ENCODE measurements at places on chromosomes 4 and X.

GRCh38 chr4:143514497-143514896 lies 995 bp downstream of the SMARCA5 start:
- DNase-seq = no peak

- no peak for DNase-seq
Measured at GRCh38 chr4:54992266-54992665, 133.1 kb downstream of the KDR start.

GRCh38 chr4:140090215-140090731 lies 63.7 kb downstream of the MAML3 start:
- DNase-seq = no peak

- no peak for DNase-seq
Measured at GRCh38 chr4:106208481-106209460, 107.2 kb downstream of the TBCK start.

GRCh38 chr4:55124322-55125076 lies 896 bp downstream of the KDR start:
- no peak for DNase-seq

DNA sequence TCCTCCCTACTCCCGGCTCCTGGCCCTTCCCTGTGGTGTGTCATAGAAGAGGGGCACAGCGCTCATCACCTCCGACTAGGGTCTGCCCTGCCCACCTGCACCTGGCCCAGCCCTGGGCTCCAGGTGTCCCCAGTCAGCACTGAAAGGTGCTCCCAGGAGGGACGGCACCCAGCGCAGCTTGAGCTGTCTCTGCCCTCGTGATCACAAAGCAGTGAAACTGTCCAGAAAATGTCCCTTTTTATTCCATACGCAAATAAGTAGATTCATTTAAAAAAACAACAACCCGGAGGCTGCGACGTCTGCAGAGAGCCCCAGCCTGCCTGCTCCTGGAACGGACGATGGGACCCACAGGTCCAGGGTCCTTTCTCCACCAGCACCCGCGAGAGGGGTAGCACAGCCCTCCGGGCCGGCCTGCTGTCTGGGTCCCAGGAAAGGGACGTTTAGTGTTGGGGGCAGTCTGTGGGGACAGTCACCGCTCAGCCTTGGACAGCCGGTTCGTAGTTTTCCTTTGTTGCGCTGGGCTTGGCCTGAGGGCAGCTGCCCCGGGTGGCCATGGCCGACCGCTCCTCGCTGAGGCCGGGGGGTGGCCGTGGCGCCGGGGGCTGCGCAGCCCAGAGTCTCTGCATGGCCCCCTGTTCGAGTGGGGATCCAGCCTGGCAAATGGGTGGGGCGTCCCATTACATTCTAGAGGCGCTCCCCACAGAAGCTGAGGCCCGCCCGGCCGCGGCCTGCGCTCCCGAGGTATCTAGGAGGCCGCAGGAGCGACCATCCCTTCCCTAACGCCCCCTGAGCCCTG lies 4.6 kb downstream of the HMX1 start:
- no peak for DNase-seq

DNA sequence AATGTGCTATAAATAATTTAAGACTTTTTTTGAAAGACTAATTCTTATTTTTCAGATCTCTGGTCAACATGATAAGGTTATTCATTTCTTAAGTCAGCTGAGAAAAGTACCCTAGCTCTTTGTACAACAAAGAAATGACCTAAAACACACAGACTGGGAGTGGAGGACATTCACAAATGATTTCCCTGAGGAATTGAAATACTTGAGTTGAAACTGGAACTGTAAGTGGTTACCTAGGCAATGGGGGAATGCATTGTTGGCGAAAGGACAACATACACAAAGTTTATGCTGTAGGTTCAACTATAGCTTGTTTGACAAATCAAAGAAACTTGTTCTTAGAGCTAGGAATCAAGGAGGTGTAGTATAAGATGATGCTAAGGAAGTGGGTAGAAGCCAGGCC lies 915.5 kb downstream of the FAT4 start:
- no peak for DNase-seq

DNA sequence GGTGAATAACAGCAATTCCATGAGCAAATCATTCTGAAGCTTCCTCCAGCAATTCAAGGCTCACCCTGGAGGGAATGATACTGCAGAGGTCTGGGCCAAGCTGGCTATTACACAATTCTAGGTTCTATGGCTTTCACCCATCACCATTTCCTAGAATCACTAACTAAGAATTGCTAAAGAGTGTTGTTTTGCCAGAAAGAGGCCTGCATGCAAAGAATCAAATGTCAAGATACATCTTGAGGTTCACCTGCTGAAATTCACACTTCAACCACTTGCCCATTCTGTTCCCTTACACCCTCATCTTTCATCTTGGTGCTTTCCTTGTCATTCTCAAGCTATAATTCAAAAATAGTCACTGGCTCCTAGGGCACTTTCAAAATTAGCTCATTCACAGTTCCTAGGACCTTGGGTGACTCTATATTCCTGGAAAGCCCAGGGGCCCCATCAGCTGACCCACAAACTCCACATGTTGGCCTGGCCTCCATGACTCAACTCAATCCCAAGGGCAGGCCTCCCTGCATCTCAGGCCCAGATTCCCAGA lies 7.0 kb downstream of the APBB2 start:
- no peak for DNase-seq

DNA sequence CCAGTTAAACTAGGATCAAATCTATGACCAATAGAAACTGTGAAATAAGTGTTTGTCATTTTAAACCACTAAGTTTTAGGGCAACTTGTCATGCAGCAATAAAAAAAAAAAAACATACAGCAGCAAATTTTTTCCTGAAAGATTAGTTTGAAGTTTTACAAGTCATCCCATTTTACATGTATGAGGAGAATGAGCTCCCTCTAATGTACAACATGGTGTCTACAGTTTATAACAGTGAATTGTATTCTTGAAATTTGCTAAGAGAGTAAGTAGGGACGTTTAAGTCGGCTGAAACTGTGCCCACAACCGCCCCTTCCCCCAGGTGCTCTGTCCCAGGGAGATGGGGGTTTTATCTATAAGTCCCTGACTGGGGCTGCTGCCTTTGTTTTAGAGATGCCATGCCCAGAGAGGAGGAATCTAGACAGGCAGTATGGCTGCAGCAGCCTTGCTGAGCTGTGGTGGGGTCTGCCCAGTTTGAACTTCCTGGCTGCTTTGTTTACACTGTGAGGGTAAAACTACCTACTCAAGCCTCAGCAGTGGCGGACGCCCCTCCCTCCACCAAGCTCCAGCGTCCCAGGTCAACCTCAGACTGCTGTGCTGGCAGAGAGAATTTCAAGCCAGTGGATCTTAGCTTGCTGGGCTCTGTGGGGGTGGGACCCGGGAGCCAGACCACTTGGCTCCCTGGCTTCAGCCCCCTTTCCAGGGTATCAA lies 499.3 kb upstream of the CT83 start:
- DNase-seq = no peak

- DNase-seq = no peak
Measured at GRCh38 chr4:187128976-187129375, 405.3 kb upstream of the FAT1 start.

- no peak for DNase-seq
Measured at GRCh38 chr4:167150587-167150986, 83.7 kb downstream of the SPOCK3 start.

GRCh38 chrX:69996113-69996468 lies 53.6 kb downstream of the AWAT2 start:
- no peak for DNase-seq

- no peak for DNase-seq
Measured at GRCh38 chr4:63937961-63938360, 471.3 kb downstream of the TECRL start.

DNA sequence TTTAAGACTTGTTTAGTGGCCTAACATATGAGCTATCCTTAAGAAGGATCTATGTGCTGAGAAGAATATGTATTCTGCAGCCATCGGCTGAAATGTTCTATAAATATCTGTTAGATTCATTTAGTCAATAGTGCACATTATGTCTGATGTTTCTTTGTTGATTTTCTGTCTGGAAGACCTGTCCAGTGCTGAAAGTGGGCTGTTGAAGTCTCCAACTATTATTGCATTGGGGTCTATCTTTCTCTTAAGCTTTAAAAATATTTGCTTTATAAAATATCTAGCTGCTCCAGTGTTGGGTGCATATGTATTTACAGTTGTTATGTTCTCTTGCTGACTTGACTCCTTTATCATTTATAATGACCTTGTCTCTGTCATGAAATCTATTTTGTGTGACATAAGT lies 9.4 kb upstream of the BLTP1 start:
- no peak for DNase-seq

- DNase-seq = no peak
Measured at GRCh38 chrX:9501362-9501761, 36.5 kb downstream of the TBL1X start.

GRCh38 chrX:54978448-54978847 lies 15.5 kb downstream of the PFKFB1 start:
- DNase-seq = no peak

- DNase-seq = no peak
Measured at GRCh38 chrX:51853251-51853650, 40.2 kb upstream of the MAGED1 start.

DNA sequence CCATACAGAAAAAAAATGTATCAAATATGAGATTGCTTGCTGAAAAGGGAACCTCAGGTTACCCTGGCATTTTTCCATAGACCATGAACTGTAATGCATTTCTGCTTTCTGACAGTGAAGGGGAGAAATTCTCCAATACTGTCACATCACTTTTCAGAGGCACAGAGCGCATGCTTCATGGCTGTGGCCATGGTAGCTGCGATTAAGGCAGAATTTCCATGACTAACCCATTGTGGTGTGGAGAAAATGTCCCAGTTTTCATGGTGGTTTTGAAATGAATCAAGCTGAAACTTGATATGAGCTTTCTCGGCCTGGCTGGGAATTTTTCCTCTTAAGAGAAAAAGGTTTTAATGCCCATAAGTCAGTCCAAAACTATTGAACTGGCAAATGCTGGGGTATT lies 39.5 kb upstream of the MAP3K15 start:
- no peak for DNase-seq

DNA sequence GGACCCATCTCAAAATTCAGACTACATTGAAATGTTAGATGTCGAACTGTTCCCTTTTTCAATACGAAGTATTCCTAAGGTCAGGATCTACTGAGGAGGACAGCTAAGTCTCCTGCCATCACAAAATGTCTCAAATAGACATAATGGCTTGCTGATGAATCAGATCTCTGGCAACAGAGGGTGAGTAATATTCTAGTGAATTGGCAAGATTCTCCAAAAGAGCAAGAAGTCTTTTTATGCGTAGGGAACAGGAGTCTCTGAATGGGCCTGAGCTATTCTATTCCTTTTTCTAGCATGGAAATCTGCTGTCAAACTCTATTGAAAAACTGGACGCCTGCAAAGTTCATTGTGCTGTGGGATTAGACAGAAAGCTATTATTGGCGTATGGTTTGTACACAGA lies 145.4 kb downstream of the FNIP2 start:
- DNase-seq = no peak

- DNase-seq = no peak
Measured at GRCh38 chr4:128810331-128810870, 901 bp downstream of the JADE1 start.
